ENCODE measurements at places on chromosomes 2 and 18.

DNA sequence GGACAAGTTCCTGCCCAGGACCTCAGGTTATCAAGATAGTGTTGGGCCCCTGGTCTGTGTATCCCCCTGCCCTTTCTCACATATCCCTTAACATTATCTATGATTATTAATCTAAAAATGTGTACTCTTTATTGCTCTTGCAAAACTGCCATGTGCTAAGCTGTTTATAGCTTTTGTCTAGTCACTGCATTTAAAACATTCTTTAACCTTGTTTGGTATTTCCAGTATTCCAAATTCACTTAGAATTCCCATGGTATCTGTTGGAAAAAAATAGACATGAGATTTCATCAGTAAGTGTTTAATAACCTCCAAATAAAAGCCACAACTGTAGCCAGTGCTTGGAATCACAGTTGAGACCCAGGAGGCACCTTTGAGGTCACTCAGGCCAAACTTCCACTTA lies 16.2 kb upstream of the GLS start:
- DNase-seq = no peak

DNA sequence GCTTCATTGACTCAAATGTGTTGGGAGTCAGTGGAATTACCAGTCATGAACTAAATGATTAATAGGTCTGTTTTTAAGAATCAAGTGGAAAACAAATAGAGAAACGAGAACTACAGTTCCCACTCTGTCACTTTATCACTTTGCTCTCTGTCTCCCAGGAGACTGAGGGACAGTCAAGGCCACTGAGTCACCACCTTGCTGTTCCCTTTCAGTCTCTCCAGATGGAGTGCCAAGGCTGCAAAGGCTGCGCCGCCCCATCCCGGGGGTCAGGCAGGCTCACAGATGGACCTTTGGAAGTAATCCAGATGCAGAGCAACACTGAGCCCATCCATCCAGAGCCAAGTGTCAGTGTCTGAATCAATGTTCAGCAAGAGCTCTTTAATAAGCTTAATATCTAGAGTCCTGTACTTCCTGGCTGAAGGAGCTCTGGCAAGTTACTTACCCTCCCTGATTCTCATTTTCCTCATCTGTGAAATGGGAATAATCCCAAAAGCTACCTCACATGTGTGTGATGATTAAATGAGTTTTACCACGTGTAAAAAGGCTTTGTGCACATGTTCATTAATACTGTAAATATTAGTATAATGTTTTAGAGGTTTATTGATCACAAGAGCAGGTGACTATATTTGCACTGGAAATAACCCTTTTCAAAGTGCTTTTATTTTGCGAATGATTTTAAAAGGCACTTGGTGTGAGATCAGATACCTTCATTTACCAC lies 43.0 kb upstream of the EFEMP1 start:
- no peak for DNase-seq

DNA sequence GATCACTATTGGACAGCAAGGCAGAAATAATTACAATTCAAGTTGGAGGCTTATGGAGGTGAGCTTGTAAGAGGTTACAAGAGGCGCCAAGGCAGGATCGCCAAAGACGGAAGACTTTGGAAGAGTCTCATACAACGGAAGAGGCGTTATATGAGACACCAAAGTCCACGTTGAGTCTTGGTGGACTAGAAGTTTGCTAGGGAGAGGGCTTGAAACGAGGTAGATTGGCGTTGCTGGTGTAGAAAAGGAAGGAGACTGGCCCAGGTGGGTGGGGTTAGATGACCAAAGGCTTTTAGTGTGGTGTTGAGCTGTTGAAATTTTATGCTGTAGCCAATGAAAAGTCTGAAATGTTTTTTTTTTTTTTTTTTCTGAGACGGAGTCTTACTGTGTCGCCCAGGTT lies 1.4 kb downstream of the MSH2 start:
- no peak for DNase-seq

DNA sequence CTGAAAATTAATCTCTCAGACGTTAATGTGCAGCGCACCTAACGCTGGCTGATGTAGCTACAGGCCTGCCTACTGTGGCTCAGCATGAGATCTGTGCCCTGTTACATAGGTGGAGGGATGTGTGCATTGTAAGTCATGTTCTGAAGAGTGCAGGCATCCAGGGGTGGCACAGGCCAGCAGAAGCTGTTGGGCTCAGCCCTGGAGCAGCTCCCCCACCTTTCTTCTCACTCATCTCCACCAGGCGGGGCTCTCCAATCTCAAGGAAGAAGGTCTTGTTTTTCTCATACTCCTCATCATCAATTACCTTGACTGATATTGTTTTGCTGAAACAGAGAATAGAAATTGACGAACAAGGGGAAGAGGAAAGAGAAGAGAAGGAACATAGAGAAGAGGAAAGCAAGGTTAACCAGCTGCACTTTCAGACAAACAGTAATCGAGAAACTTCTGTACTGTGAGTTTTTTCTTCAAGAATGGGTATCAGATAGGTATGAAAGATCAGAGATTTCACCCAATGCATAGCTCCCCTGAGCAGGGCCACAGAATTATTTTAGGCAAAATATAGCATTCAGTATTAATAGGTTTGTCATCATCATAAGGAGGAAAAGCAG lies 273.6 kb downstream of the SLC8A1 start:
- no peak for DNase-seq

- DNase-seq = no peak
These were observed 1.6 kb downstream of the SH3BP4 start for GRCh38 chr2:234953116-234954031.

DNA sequence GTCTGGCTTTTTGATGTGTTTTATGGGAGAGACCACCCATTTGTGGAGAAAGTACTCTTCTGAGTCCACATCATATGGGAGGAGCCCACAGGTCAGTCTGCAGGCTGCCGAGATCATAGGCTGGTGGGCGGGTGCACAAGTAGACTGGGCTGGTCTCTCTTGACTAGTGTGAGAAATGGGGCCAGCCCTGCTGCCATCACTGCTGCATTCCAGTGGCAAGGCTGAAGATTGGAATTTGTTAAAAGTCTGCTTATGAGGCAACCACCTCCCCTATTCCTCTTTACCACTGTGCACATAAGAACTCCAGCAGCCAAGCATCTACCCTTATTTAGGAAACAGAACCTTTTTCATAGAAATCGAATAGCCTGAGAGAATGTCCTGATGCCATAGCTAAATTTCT lies 200.7 kb downstream of the DIS3L2 start:
- no peak for DNase-seq

DNA sequence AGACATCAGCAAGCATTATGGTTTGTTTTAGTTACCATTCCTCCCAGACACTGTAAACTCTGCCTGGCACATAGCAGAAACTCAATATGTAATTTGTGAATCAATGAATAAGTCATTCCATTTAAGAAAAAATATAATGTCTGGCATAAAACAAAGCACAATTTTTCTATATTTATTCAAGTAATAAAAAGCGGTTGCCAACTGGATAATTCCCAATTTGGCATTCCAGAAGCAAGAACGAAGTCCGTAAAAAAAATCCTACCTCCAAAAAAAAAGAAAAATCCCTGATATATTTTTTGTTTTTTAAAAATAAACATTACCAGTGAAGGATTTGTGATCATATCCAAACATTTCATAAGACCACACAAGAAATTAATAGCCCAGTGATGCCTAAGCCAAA lies 351.3 kb upstream of the LRRTM4 start:
- DNase-seq = no peak

- no peak for DNase-seq
These were observed 62.8 kb downstream of the TMEM237 start for GRCh38 chr2:201580486-201580885.

- no peak for DNase-seq
These were observed 22.6 kb upstream of the ICOS start for GRCh38 chr2:203913947-203914346.

DNA sequence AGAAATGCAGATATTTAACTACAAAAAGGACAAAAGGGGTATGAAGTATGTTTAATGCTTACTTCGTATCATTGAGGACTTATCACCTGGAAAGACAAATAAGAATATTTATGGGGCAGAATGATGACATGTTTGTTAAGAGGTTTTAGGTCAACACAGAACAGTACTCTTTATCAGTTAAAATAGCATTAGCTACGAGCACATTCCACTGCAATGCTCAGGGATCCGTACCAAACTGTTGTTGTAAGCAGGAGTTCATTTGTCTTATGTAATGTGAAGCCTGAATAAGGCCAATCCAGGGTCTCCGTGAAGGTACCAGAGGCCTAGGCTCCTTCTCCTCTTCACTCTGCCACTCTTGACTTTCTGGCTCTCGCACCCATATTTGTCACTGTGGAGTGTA lies 465.7 kb upstream of the NRP2 start:
- no peak for DNase-seq

DNA sequence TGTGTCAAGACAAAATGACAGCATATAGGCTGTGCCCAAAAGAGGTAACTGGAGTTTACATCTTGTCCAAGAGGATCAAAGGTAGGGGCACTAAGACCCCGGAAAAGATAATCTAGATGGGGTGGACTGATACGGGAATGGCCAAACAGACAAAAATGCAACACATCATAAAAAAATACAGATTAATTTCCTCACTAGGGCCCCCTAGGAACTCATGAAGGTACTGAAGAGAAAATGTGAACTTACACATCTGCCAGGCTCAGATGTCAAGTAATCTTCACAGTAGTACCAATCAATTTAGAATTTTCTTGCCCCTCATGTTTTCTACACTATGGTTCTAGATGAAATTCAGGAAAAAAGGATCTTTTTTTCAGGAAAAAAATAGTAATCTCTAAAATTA lies 115.6 kb upstream of the REG3A start:
- DNase-seq = no peak

DNA sequence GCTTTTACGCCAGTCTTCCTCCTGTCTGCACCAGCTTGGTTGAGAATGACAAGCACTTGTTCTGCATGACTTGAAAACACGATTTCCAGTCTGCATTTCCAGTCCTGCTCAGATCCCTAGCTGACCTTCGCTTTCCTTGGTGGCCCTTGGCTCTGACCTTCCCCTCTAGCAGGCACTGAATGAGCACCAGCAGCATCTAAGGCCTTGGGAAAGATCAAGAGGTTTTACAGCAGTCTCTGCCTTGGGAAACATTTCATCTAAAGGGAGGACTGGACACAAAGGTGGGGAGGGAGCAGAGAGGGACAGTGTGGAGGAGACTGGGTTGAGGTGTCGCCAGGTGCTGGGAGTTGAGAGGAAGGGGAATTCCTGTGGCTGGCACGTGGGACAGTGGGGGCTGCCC lies 30.5 kb downstream of the NTSR2 start:
- no peak for DNase-seq

- DNase-seq = no peak
These were observed 192.2 kb upstream of the PXDN start for GRCh38 chr2:1936427-1936980.

GRCh38 chr2:239167011-239167673 lies 233.7 kb downstream of the HDAC4 start:
- DNase-seq = peak; percentile 40

DNA sequence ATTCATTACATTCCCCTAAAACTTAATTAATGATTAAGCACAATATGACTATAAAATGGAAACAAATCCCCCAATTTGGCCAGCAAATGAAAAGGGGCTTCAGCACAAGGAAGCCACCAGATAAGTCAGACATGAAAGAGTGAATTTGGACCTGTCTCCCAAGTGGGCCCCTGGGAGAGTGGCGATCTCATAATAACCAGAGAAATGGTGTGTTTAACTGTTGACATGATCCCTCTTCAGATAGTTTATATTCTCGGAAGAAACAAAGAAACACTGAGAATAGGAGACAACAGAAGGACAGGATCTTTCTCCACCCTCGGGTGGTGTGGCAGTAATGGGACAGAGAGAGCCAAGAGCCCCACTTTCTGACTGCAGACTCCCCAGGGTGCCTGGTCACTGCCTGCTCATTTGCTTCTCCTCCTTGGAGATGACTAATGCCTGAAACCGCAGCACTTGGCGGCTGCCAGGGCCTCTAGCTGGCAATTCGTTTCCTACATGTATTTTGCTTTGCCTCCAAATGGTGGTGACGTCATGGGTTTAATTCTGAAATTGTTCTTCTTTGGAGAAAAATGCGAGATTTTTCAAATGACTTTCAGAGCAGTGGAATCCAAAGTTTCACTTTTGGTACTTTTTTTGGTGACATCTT lies 46.4 kb upstream of the SPP2 start:
- DNase-seq = no peak

- no peak for DNase-seq
These were observed 44.2 kb downstream of the PROC start for GRCh38 chr2:127462461-127462860.

DNA sequence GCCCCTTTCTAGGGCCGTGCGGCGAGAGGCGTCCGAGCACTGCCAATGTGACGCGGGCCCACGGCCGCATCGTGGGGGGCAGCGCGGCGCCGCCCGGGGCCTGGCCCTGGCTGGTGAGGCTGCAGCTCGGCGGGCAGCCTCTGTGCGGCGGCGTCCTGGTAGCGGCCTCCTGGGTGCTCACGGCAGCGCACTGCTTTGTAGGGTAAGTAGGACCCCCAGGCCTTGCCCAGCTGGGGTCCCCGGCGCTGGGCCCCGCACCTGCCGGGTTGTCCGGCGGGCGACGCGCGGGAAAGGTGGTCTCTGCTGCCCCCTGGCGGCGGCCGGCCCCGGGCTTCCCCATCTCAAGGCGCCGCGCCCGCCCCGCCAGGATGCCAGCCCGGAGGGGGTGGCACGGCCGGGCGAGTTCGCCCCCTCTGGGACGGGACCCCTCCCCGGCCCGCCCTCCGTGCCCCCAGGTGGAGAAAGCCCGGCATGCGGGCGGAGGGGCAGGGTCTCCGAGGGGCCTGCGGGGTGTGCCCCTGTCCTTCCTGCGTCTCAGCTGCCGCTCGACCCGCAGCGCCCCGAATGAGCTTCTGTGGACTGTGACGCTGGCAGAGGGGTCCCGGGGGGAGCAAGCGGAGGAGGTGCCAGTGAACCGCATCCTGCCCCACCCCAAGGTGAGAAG lies 1.9 kb downstream of the PRSS56 start:
- DNase-seq = peak; percentile 78

GRCh38 chr2:190180313-190181122 lies 118.0 kb upstream of the MSTN start:
- DNase-seq = peak; percentile 81

DNA sequence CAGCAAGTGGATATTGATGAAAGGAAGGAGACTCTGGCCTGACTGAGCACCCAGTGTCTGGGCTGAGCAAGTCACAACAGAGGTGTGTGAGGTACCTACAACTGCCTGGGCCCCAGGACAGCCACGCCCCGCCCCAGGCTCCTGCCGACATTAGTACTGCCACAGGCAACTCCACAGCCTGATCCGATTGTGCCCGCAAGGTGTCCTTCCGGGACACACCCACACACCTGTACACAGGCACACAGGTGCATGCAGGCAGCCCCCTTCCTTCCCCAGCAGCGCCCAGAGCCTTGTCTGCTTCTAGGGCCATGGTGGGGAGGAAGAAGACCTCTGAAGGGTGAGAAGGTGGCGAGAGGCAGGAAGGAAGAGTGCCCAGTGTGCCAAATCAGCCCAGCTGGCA lies 83.6 kb downstream of the TNS1 start:
- DNase-seq = no peak

DNA sequence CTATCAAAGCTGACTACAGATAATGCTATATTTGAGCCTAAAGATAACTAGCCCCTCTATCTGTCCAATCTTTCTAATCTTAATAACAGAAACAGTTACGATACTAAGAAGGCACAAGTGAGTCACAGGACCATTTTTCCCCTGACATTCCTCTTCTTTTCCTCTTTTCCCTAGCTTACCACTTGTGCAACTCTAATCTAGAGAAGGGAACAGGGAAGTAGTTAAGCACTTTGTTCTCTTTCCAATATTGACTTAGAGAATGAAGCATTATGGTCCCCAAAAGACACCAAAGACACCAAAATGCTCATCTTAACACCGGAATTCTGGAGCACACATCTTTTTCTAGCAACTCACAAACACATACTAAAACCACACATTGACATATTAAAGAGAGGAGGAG lies 1.8 kb downstream of the PDE11A start:
- no peak for DNase-seq

GRCh38 chr2:108154366-108155061 lies 85.3 kb upstream of the SULT1C3 start:
- no peak for DNase-seq
